Colonic mucosa (tissue), 4 donors: ENCODE measurements at places on chromosomes 5 and 9. TPM values are rescaled to one million over a fixed set of nuclear protein-coding genes. Genes with fewer than 3 reads are reported as not detected.

The NSUN2 gene
- 69.9 TPM for total RNA-seq

The SLC31A1 gene
- 57.1 TPM for total RNA-seq

The BTNL8 gene
- 88.1 TPM for total RNA-seq

The KIF4B gene
- total RNA-seq, result not detected

The WNT8A gene
- not detected for total RNA-seq

The OBP2B gene
- total RNA-seq, result not detected

The ATG10 gene
- 6.8 TPM for total RNA-seq

The PCDHGB2 gene
- total RNA-seq, result 1.8 TPM

The MRPL22 gene
- 62.3 TPM for total RNA-seq

The LEAP2 gene
- total RNA-seq, result 3.6 TPM

The TMEM171 gene
- 121 TPM for total RNA-seq

The TEX48 gene
- not detected for total RNA-seq

The ZNF483 gene
- 2.8 TPM for total RNA-seq

The WDR36 gene
- 14.0 TPM for total RNA-seq

The FBN2 gene
- 1.9 TPM for total RNA-seq

The TAS2R1 gene
- total RNA-seq, result not detected

The SHOC1 gene
- 0.37 TPM for total RNA-seq

The GPR107 gene
- 42.2 TPM for total RNA-seq

The RECK gene
- total RNA-seq, result 4.5 TPM

The ACSL6 gene
- 0.25 TPM for total RNA-seq

The GABBR2 gene
- total RNA-seq, result not detected

The SV2C gene
- total RNA-seq, result 0.35 TPM

The SCGB3A2 gene
- total RNA-seq, result not detected

The SPATA31D4 gene
- not detected for total RNA-seq

The GAPT gene
- total RNA-seq, result 0.69 TPM

The ARL14EPL gene
- total RNA-seq, result not detected

The CDC20B gene
- total RNA-seq, result not detected

The ADGRD2 gene
- total RNA-seq, result not detected

The LTC4S gene
- 5.4 TPM for total RNA-seq

The C5orf47 gene
- not detected for total RNA-seq

The LRRC70 gene
- 1.0 TPM for total RNA-seq

The NIPAL4 gene
- 1.4 TPM for total RNA-seq

The SYK gene
- 58.1 TPM for total RNA-seq

The SLC36A2 gene
- total RNA-seq, result not detected

The PCDHA9 gene
- total RNA-seq, result 0.19 TPM

The TMEM174 gene
- total RNA-seq, result not detected

The TMEM252 gene
- total RNA-seq, result not detected

The TAF11L11 gene
- total RNA-seq, result not detected

The LHX3 gene
- total RNA-seq, result not detected

The ZCCHC7 gene
- total RNA-seq, result 14.6 TPM

The DOCK8 gene
- total RNA-seq, result 7.1 TPM

The HTR1A gene
- not detected for total RNA-seq

The ADCY2 gene
- total RNA-seq, result 0.67 TPM

The FABP6 gene
- total RNA-seq, result not detected

The QRFP gene
- total RNA-seq, result not detected

The IFT74 gene
- 14.8 TPM for total RNA-seq

The ALDH7A1 gene
- 75.7 TPM for total RNA-seq

The EGFL7 gene
- 28.4 TPM for total RNA-seq

The GGTA1 gene
- total RNA-seq, result 0.94 TPM

The BNC2 gene
- total RNA-seq, result 20.0 TPM

The PCDHGC5 gene
- 0.64 TPM for total RNA-seq

The CMYA5 gene
- total RNA-seq, result 0.30 TPM
